ENCODE measurements at places on chromosomes 1 and 21. TPM values are rescaled to one million over a fixed set of nuclear protein-coding genes. Genes with fewer than 3 reads are reported as not detected.
A peak's percentile ranks its signal among the peaks of the same experiment; 100 is the strongest.

DNA sequence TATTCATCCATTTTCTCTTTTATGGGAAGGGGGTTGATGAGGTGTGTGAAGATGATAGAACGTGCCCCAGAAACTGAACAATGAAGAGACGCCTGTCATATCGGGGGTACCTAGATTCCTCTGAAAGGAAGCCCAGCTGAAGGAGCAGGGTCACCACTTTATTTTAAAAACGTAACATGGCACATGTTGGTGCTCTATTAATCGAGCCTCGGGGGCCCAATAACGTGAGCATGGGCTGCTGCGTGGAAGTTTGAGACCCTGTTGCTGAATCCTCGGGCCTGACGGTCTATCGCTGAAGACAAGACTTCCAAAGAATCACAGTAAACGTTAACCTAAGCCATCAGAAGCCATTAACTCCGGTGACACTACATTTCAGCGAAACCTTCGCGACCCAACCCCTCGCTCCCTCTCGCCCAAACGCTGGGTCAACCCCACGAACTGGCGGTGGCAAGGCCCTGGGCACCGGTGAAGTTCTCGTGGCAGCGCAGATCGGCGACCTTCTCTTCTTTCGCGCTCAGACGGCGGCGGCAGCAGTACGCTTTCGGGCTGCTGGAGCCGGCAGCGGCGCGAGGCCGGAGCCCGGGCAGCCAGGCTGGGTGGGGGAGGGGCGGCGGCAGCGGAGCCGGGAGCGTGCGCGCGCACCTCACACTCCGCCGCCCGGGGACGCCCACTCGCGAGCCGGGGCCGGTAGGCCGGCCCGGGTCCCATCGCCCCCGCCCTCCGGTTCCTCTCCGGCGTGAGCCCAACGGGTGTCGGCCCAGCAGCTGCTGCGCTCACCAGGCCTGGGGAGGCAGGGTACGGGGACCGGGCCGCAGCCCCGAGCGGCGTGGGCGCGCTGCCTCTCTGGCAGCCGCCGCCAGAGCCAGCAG is 838 bp upstream of the MAN1A2 start:
- DNase-seq = peak; percentile 82

GRCh38 chr1:1540090-1540817 is at the start of gene TMEM240:
Gene TMEM240, minus strand, starts transcription at chr1:1540624. Its CDS starts 278 bp downstream, at chr1:1540346.
- no peak for DNase-seq

DNA sequence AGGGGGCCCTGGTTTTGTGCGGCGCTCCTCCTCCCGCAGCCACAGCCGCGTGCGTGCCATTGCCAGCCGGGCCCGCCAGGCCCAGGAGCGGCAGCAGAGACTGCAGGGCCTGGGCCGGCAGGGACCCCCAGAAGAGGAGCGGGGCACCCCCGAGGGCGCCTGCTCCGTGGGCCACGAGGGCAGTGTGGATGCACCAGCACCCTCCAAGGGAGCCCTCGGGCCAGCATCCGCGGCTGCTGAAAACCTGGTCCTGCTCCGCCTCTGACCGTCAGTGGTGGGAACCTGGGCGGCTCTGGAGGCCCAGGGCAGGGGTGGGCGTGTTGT is 21.5 kb downstream of the PANK4 start:
- DNase-seq = no peak

DNA sequence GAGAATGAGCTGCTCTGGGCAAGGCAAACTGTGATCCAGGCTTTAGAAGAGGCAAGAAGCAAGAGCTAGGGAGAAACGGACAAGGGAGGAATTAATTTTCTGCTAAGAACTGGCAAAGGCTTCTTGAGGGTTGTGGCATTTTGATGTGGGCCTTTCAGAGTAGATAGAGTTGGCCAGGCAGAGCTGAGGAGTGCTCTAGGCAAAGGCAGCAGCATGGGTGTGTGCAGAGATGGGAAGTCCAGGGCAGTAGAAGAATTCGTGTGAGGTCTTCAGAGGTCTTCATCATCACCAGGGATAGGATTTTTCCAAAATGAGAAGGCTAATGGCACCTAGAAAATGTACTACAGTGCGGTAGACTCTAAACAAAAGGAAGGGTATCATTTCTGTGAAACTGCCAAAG is 237.8 kb downstream of the LTN1 start:
- no peak for DNase-seq

DNA sequence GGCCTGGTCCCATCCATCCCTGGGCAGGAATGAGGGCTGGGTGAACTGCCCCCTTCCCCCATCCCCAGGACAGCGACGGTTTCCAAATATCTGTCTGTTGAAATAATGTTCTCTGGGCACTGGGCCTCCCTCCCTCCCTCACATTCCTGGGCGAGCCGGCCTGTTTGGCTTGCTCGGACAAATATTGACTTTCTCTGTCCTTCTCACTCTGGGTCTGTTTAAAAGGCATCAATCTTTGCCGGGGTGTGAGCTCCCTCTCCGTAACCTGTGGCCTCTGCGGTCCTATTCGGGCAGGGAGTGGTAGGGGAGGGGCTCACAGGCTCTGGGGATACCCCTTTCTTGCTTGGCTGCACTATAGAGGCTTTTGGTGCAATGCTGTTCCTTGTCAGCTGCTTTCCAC is 40.2 kb downstream of the FOXD2 start:
- DNase-seq = no peak

The NBPF3 gene
- 44.8 TPM for total RNA-seq

DNA sequence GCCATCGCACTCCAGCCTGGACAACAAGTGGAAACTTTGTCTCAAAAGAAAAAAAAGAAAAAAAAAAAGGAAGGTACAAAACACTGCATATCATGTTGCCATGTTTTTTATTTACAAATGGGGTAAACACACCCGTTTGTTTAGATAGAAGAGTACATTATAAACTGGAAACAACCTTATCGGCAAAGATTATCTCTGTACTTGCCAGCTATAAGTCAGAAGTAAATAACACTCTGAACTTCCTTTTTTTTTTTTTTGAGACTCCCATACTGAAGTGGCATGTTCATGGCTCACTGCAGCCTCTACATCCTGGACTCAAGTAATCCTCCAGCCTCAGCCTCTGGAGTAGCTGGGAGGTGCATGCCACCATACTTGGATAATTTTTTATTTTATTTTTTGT is 21.9 kb downstream of the USP48 start:
- DNase-seq = no peak

The SPRR2B gene
- not detected for total RNA-seq

GRCh38 chr21:42637267-42638041 is 16.0 kb upstream of the PDE9A start:
- DNase-seq = no peak

The FCRL2 gene
- not detected for total RNA-seq

The SYT2 gene
- total RNA-seq = not detected

The NOL9 gene
- 32.0 TPM for total RNA-seq

The MNDA gene
- not detected for total RNA-seq

- peak; percentile 58 for DNase-seq
Observed at GRCh38 chr1:174398246-174398645, 49.5 kb upstream of the GPR52 start.

- DNase-seq = no peak
Observed at GRCh38 chr1:222845763-222846162, 30.9 kb downstream of the DISP1 start.

- DNase-seq = no peak
Observed at GRCh38 chr1:116769994-116770393, 15.8 kb downstream of the CD2 start.

Data from SJSA1 (cell line).